ENCODE measurements at places on chromosomes 3 and 15.
A peak's percentile ranks its signal among the peaks of the same experiment; 100 is the strongest.

- no peak for DNase-seq
Observed at GRCh38 chr15:30650012-30650929, 24.3 kb downstream of the ARHGAP11B start.

DNA sequence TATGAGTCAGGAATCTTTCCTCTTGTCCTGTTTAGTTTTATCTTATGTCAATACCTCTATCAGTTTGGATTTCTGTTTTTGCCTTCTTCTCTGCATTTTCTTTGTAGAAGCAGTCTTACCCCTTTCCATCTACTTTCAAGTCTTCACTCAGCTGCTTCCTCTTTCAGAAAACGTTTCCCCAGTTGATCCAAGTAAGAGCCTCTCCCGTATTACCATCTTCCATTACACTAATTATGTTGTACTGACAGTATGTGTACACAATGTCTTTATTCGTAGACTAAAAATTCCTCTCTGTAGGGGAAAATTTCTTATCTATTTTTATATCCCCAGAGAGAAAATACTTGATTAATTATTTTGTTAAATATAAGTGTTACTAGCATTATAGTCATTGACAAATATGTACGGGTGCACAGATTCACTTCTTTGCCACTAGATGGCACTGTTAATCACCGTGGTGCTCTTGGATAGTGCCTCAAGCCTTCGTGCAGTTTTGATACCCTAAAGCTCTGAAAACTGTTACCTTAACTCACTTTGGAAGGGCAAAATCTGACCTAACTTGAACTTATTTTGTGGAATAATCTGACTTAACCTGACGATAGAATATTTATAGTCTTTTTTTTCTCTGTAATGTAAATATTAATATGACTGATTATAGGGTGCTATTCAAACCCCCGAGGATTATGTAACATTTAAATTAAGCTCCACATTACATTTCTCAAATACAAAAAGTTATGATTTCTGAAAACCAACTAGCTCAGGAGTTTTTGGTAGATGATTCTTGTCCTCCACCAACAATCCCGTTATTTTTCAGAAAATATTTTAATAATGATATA is 74.2 kb upstream of the POU1F1 start:
- DNase-seq, result peak; percentile 56

DNA sequence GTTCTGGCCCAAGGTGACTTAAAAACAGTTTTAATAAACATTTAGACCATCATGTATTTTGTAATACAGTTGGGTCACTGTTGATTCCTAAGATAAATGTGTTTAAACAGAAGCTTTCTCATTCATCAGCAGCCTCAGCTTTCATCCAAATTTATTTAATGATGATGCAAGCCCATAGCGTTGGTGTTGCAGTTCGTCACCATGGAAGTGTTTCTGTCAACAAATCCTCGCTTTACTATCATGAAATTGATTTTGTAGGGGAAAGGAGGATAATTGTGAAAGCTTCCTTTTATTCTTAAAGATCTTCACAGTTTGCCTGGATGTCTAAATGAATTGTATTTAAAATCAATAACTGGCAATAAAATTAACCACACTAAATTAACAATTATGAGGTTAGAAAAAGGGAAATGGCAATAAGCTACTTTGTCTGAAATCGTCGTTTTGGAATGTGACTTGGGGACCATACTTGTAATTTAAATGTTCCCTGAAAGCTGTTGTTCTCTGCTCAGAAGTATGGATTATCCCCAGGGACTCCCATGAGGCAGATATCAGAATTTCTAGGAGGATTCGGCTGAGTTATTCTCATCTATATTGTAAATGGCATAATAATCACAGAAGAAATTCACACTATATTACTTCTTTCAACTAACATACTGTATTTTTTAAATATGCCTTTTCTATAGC is 29.0 kb downstream of the CMSS1 start:
- DNase-seq, result no peak

GRCh38 chr3:48518069-48518468 is 14.1 kb upstream of the SHISA5 start:
- DNase-seq, result no peak

DNA sequence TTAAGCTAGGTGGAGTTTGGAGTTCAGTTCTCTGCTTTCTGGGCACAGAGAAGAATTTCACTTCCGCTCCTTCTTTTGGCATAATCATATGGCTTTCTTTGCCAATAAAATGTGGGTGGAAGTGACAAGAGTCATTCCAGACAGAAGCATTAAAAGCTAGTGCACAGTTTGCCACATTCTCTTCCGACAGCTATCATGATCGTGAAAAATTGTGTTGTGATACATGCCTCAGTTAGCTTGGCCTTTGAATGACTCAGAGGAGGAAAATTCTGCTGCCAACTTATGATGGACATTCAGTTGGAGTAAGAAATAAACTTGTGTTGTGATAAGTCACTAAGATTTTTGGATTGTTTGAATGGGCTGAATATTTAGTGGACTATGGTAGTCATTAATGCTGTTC is 291.7 kb upstream of the SATB1 start:
- DNase-seq, result no peak

- DNase-seq, result no peak
Observed at GRCh38 chr3:153614563-153614962, 452.5 kb downstream of the RAP2B start.

DNA sequence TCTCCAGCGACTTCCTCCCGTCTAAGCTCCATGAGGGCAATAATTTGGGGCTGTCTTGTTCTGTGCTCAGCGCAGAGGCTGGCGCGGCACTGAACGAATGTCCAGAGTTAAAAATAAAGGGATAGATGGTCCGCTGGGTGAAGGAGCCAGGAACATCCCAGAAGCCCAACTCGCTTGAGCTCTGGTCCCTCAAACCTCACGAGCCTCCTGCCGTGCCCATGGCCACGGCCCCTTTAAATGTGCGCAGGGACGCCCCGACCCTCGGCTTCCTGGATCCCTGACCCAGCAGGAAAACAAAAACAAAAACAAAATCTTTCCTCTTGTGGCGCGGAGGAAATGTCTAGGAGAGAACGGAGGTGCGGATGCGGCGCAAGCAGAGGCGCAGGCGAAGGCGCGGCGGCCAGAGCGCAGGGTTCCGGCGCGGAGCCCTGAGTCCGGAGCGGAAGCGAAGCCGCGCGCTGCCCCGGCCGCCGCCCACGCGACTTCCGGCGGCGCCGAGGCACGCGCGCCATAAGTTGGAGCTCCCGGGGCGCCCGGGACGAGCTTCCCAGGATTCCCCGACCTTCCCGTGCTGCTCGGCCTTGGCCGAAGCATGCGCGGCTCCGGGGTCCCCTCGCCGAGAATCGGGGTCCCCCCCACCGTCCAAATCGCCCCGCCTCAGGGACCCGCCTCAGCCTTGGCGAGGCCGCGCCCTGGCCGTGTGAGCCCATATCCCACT is 52.9 kb upstream of the WNT7A start:
- DNase-seq, result no peak

GRCh38 chr3:46299608-46300460 is 54.1 kb upstream of the CCR2 start:
- DNase-seq, result peak; percentile 38

DNA sequence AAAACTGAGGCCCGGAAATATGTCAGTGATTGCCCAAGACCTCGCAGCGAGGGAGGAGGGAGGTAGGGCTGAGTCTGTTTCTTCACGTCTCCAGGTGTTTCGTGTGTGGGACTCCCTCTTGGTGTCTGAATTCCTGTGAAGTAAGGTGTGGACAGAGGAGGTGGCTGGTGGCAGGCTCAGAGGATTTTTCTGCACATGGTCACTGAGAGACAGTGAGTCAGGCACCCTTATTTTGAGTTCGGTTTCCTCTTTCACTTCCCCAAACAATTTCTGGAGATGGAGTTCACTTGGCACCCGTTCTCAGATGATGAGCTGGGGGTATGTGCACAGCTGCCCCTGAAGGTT is 46.3 kb upstream of the VPS8 start:
- no peak for DNase-seq

DNA sequence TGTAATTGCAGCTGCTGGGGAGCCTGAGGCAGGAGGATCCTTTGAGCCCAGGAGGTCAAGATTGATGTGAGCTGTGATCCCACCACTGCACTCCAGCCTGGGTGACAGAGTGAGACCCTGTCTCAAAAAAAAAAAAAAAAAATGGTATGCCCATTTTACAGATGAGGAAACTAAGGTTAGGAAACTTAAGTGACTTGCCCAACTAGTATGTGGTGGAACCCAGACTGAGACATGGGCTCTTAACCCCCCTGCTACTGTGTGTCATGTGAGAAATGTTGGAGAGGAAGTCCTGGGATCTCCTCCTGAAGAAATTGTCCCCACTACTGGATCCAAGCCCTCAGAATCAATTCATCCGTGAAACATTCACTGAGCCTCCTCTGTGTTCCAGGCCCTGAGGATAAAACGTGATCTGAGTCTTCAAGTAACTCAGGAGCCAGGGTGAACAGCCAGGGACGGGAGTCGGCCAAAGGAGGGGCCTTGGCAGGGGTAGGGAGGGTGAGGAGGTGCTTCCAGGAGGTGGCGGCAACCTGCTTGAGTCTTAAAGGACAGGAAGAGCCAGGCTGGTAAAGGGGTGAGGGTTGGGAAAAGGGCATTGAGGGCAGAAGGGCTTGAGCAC is 19.6 kb upstream of the RNU6-1 start:
- DNase-seq, result no peak

Data from CD4-positive, alpha-beta T cell treated with Interleukin-10 for 1 hour (primary cell).